Effector memory CD4-positive, alpha-beta T cell (primary cell): ENCODE measurements at places on chromosomes 3 and 15.

- no peak for DNase-seq
Observed at GRCh38 chr3:142215106-142215505, 10.3 kb downstream of the GK5 start.

GRCh38 chr3:8869613-8870012 is 93.7 kb downstream of the RAD18 start:
- DNase-seq: no peak

- no peak for DNase-seq
Observed at GRCh38 chr15:88113613-88114308, 142.8 kb downstream of the NTRK3 start.

DNA sequence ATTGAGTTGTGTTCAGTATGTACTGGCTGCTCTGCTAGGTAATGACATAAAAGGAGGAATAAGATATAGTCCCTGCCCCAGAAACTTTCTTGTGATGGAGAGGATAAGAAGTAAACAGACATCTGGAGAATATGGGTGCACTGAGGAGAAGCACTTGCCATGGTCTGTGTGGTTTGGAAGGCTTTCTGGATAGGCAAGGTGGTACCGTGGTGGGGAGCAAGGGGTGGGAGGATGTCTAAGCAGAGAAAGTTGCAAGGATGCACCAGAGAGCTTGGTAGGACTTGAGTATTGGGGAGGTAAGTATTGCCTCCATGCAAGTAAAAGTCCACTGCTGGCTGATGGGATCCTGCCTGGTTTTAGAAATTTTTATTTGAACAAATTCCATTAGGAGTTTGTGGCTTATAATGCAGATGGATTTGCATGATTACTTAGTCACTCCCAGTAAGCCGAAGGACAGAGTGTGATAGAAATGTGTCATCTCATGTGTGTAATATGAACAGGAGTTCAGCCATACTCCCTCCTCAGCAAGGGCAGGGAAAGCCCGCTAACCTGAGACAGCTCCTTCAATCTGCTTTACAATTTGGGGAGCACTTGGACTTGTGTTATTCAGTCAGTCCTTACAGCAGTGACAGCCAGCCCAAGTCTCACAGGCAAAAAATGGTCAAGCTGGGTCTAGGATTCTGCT is 53.6 kb downstream of the CLSTN2 start:
- DNase-seq: no peak
